Naive B cell (primary cell): ENCODE measurements at places on chromosomes 7 and 10.
A peak's percentile ranks its signal among the peaks of the same experiment; 100 is the strongest.

- no peak for DNase-seq
These were observed 54.1 kb downstream of the KIAA1217 start for GRCh38 chr10:24262929-24263590.

DNA sequence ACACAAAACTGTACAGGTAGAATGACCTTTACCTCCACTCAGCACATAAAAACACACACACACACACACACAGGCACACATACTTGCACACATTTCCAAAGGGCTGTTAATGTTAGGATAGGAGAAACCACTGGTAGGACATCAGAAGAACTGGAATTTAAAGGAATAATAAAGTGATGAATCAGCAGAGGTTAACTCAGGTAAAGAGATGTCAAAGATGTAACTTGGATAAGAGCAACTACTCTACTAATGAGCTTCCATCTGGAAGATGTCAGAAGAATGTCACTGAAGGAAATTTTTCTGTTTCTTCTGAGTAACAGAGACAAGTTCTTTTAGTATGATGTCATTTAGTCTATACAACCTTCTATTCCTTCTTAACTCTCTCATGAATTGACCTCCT lies 26.4 kb upstream of the GPR37 start:
- no peak for DNase-seq

DNA sequence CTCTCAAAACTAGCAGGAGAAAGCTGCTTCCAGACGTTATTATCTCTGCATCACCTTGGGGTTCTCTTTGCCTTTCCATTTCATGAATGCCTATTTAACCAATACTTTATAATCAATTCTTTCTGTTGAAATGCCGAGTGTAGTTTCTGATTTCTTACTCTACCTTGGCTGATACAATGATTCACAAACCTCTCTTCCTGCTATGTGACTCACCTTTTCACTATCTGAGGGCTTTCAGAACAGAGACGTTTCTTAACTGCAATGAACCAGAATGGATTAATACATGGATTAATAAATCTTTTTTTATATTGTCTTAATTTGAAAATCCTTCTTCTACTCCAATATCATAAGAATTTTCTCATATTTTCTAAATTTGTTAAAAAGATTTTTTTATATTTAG lies 46.4 kb upstream of the ZNF746 start:
- no peak for DNase-seq

GRCh38 chr10:107650939-107651338 lies 486.4 kb upstream of the SORCS1 start:
- DNase-seq = no peak

GRCh38 chr7:106793015-106793975 lies 71.8 kb upstream of the PIK3CG start:
- DNase-seq = peak; percentile 41

DNA sequence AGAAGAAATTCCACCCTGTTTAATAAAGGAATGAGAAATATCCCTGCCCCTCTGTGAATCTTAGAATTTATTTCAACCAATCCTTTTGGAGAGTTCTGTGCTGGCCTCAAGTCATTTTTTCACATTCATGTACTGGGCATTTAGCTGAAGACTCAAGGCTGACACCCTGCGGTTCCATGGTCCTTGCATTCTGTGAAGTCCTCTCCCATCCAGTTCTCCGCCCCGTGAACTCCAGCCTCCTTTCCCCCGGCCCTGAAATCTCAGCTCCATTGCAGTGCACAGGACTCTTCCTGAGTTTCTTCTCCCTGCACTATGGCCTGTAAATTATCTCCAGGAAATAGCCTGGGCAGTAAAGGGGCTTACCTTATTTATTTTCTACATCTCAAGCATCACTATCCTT lies 183.0 kb upstream of the KCND2 start:
- DNase-seq = no peak

DNA sequence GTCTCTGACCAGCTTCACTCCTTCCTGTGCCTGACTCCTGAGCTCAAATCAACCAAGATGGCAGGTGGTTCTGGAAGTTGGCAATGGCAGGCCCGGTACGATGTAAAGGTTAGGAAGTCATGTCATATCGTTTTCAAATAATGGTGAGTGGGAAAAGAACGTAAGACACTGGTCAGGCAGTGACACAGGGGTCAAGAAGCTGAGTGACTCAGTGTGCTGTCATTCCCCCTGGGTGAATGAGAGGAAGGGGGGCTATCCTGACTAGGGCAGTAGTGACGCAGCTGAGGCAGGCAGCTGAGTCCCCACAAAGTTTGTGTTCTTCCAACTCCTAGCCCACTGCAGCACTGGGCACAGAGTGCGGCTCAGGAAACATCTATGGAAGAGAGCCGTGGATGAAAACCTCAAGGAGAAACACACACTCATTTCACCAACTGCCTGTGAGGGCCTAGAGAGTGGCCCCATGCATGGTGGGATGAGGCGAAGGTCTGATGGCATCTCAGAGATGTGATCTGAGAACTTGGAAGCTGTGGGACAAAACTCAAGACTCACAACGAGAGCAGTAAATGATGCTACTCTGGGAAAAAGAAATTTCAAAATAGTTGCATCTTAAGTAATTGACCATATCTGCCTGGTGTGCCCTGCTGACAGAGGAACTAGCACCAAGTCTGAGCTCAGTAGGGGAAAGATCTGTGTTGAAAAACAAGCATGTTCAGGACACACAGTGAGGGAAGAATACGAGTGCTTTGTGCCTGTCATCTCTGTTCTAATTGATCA lies 23.2 kb downstream of the CREB3L2 start:
- DNase-seq = no peak

DNA sequence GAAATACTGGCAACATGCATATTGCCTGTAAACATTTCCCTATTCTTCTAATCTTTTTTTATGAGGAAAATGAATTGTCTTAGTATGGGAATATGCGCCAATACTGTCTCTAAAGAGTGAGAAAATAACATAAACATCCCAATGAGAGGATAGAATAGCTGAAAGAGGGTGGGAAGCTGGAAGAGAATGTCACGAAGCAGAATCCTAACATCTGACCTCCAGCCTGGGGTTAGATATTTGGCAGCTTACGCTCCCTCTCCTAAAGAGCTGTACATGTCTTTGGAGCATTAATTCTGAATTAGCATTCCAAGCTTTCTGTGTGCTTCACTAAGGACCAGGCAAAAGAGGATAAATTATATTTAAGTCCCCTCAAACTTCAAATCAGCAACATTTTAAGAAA lies 31.6 kb upstream of the SLC16A12 start:
- DNase-seq = no peak

- DNase-seq = no peak
These were observed 30.6 kb downstream of the ANLN start for GRCh38 chr7:36420307-36420706.

- peak; percentile 59 for DNase-seq
These were observed 66.9 kb upstream of the AFAP1L2 start for GRCh38 chr10:114470956-114471905.

DNA sequence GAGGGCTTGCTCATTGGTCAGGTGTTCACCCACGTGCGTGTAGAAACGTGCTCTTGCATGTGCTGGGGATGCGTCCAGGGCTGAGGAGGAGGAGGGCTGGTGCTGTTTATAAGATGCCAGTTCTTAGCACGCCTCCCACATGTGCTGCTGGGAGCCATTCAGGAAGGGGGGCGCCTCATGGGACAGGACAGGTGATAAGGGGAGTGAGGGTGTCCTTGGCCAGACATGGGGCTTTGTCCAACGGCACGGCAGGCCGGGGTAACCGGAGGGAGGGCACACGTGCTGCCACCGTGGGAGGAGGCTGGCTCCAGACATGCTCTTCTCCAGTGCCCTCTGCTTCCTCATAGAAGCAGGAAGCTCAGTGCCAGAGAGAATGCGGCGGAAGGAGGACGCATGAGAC lies 150.0 kb downstream of the ZMYND11 start:
- no peak for DNase-seq

DNA sequence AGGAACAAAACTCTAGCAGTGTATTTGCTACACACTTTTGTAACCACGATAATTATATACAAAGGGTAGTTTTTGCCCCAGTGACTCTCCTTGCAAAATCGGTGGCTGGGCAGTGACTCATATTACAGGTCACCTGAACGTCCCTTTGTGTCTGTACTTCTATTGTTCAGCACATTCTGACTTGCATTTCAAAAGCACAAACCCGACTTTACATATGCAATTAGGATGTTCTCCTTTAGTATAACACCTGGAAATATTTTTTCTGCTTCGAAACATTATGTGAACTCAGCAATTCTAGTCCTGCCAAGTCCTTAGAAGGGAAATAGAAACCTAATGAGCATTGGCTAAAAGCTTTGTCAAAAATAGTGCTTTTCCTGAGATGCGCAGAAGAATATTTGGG lies 6.0 kb downstream of the PRR15 start:
- no peak for DNase-seq

GRCh38 chr10:44369854-44370253 lies 15.0 kb downstream of the CXCL12 start:
- DNase-seq = no peak

DNA sequence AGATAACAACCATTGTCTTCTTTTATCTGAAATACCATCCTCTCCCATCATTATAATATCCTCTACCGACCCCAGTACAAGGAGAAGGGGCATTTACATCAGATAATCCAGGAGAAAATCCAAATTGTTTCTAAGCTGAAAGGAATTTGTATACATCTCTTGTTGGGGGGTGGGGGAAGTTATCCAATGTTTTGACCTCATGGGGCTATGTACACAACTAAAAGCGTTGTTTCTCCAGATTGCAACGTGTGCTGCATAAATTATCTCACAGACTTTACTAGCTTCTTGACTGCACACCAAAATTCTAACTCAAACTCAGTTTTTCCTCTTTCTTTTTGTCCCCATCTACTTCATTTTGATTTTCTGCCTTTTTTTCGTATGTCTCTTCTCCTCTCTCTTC lies 156.7 kb downstream of the TWIST1 start:
- DNase-seq = no peak

DNA sequence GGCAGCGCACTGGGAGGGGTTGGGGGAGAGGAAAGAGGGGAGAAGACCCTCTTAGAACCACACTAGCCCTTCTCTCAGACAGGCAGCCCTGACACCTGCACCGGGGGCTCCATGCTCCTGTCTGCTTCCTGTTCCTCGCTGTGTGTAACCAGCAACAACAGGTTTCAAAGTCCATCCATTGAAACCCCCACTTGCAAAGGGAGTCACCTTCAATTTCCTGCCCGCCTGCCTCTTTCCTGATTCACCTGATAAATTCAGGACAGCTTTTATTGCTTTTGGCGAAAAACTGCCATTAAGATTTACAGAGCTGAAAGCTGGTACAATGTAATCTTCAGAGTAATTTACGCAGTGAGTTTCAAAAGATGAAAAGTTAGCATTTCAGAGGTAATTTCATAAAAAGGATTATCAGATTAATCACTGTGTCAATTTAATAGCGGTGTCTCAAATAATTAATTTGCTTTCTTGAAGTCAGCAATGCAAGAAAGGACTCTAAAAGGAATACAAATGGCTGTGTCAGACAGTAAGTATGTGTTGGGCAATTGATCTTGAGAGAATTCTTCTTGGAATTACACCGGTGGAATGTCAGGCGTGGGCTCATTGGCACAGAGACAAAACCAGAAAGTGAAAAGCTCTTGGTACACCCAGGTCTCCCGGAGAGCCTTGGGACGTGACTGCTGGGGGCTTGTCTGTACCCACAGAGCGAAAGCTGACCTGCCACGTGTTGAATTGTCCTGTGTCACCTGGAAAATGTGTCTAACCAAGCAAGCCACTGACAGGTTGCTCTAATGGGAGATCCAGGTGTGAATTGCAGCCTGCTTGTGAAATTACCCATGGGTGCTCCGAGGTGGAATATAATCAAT lies 60.7 kb downstream of the TMEM209 start:
- no peak for DNase-seq

GRCh38 chr10:110993024-110993693 lies 73.8 kb downstream of the SHOC2 start:
- no peak for DNase-seq

DNA sequence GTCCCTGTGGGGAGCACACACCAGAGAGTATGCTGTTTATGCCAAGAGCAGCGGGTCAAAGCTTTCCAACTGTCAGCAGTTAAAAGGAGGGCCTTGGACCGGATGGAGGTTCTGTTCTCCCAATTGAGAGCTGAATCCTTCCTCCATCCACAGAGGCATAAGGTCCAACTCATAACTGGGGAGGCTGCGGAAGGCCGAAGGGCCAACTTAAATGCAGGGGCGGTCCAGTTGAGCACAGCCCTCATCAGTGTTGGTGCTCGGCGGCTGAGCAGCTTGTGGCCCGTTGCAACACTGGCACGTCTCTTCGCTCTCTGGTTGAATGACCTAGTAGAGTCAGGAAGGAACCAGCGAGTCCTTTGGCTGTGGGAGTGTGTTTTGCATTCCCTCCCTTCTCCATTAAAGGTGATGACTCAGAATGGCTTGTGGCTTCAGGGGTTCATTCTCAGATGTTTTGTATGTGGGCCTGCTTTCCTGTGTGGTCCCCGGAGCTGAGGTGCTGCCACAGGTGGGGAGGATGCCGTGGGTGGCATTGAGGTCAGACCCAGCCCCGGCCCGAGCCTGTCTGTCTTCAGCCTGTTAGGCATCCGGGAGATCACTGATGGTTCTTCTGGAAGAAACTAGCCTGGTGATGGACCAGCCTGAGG lies 44.8 kb upstream of the DMBT1 start:
- DNase-seq = no peak

- DNase-seq = no peak
These were observed 115.0 kb upstream of the KIF5B start for GRCh38 chr10:32171204-32171603.

GRCh38 chr10:28754930-28755718 lies 77.8 kb downstream of the BAMBI start:
- no peak for DNase-seq

GRCh38 chr10:112524641-112525040 lies 77.6 kb downstream of the VTI1A start:
- no peak for DNase-seq

GRCh38 chr7:107237451-107237850 lies 68.6 kb downstream of the HBP1 start:
- no peak for DNase-seq

DNA sequence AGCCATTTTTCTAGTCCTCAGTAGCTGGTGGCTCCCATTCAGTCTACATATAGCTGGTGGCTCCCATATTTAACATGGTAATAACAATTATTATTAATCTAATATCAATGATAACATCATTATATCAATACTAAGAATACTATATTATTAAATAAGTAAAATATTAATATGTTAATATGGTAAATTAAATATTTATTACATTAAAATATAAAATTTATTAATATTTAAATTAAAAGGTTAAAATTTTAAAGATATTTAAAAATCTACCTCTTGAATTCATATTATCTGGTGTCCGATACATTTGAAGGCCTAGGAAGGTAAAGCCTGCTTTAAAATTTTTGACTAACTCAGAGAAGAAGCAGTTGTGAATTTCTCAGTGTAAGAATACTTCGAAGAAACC lies 69.8 kb downstream of the SPAG6 start:
- no peak for DNase-seq

DNA sequence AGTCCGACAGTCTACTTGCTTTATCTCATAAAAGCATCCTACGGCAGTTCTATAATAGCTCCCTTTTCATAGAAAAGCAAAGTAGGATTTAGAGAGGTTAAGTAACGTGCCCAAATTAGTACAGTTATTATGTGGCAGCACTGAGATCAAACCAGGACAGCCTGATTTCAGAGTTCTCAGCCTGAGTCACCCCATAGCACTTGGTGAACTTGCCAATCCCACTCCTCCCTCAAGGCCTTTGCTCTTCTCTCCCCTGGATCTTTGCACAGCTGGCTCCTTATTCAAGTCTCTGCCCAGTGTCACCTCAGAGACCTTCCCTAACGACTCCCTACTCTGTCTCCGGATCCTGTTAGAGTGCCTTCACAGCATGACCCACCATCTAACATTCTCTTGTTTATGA lies 438.0 kb upstream of the NFE2L3 start:
- no peak for DNase-seq
